T-helper 2 cell (primary cell): ENCODE measurements at places on chromosomes 6 and 20.

DNA sequence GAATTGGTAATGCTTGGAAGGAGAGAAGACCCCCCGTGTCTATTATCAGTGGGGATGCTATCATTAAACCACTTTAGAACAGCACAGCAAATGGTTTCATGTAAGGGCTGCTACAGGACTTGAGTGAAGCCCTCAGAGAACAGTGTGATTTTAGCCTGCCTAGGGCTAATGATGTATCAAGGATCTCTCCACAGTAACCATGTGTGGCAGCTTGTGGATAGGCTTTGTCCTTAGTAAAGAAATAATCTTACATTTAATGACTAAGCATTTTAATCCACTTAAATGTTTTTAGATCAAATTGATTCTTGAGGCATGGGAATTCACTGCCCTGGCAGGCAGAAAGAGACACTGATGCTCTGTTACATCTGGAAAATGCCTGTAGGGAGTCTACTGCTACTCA, 495.1 kb downstream of the NKAIN2 start:
- no peak for DNase-seq

GRCh38 chr20:59723108-59723500, 118.8 kb downstream of the PHACTR3 start:
- DNase-seq, result no peak

- no peak for DNase-seq
These were observed 48.5 kb downstream of the RPF2 start for GRCh38 chr6:111030008-111031007.

DNA sequence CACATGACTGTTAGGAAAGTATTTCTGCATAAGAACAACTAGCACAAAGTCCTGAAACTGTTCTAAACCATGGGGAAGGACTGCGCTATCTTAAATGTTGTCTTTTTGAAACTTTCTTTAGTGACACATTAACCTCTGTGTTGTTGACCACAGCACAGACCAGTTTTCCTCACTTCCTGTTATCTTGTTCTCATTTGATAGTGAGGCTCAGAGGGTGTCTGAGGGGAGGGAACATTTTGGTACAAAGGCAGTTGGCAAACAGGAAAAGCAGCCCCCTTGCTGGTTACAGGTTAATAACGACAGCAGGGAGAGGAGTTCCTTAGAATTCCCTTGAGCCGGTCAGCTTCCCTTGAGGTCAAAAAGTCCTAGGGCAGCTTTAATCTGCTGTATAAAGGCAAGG, 143.5 kb upstream of the BMP2 start:
- no peak for DNase-seq

DNA sequence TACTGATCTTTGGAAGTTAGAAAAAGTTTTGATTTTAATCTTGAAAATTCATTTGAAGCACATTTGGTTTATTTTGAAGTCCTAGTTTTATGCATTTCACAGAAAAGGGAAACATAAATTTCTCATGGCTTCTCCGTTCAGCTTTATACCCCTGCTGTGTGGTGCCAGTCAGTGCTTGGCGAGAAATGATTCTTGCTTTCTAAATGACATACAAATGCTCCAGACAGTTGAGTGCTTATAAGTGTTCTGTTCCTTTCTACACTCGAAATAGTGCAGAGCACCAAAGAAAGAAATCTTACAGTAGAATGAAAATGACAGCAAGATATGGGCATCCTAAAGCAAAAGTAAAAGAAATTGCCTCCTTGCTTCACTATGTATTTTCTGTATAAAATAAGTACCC, 9.0 kb upstream of the ZNF292 start:
- DNase-seq, result no peak

DNA sequence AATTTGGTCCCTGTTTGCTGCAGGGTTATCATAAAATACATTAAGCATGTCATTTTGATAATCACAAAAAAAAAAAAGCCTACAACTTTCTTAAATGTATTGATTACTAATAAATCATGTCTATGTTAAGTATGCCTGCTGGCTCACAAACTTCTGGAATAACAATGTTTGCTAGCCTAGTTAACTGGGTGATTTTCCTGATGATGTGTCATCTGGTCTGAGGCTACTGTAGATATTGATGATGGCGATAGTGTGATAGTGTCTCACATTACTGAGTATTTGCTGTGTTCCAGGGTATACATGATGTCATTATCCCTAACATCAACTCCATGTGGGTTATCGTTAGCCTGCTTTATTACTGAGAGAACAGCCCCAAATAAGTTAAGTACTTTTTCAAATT, 86.2 kb upstream of the VSTM2L start:
- DNase-seq, result no peak

- DNase-seq, result no peak
These were observed 59.7 kb downstream of the BTBD9 start for GRCh38 chr6:38580030-38580429.

DNA sequence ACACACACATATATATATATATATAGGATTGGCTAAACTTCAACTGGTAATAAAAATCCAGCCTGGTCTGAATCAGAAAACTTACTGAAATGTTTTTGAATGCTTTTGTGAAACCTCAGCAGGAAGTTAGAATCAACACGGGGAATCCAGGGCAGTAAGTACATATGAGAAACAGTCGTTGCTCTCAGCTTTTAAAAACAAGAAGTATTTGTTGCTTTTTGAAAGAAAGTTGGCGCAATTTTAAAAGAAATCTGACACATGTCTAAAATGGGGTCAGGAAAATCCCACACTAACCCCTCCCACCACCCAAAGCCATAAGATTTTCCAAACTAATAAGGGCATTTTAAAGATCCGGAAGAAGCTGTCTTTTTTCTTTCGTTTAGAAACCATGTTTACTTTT, 11.5 kb upstream of the CCDC170 start:
- DNase-seq, result peak; percentile 72

- DNase-seq, result no peak
These were observed 40.4 kb downstream of the C6orf118 start for GRCh38 chr6:165268987-165269386.

- DNase-seq, result no peak
These were observed 13.5 kb downstream of the ZSCAN23 start for GRCh38 chr6:28429781-28430180.

DNA sequence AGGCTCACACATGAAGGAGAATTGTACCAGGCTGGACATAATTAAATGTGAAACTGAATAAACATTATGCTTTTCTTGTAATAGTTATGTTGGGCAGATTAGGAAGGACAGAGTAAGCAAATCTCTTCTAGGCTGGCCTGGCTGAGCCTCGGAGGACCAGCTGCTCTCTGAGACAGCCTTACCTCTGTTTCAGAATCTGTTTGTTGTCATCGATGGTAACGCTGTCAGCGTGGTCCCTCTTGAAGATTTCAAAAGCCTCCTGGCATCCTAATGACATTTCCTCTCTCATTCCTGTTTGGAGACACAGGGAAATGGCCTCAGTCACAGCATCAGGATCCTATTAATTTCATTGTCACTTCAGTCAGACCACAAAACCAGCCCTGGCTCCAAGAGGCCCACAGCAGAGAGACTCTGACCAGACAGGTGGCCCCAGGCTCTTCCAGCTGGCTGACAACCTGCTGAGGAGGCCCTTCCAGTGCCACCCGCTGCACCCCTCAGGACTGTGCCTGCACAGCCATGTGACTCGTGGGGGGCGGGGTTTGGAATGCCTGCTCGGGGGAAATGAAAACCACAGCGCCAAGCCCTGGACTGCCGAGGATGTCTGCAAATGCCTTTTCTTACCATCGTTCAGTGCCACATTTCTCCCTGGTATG, 108.5 kb upstream of the KCNK16 start:
- no peak for DNase-seq

DNA sequence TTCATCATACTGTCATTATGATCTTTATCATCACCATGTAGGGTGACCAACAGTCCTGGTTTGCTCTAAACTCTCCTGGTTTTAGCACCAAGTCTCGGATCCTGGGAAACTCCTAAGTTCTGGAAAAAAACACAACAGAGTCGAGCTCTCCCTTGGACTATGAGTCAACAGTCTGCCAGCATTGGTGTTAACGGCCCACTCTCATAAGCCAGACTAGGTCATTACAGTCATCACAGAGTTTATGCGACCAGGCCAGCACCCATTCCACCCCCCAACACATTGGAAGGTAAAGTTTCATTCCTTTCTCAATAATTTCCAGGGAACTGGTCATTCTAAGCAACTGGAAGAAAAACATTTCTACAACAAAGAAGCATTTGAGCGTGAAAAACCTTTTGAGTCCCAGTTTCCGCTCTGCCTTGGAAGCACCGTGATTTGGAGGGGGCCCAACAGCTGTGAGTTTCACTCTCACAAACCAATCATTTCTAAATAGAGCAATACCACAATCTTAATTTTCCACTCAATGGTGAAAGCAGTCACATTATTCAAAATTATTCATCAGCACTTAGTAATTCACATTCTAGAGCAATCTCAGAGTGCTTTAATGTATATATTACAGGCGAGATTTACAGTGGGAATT, 445.0 kb downstream of the CDH26 start:
- DNase-seq, result no peak

DNA sequence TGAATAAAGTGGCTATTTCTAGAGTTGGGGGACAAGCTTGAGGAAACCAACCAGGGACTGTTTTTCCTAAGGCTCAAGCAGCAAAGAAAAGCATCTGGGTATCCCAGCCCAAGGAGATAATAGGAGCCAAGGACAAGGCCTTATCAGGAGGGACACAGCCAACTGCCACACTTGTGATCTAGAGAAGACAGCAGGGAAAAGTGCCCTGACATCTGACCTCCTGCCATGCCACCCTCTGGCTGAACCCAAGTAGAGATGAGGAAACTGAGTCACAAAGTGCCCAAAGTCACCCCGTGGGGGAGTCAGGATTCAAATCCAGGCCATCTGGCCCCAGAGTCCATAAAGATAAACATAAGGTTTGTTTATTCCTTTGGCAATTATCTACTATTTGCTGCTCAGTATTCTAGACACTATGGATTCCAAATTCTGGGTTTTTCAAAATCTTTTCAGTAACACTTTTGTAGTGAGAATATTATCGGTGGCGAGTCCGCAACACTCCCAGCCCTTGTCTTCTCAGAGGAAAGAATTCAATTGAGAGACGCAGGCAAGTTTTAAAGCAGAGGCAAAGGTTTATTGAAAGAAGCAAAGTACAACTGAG, 3.5 kb upstream of the LBP start:
- DNase-seq, result no peak

- no peak for DNase-seq
These were observed 38.3 kb downstream of the MAFB start for GRCh38 chr20:40650707-40651106.

- DNase-seq, result no peak
These were observed 9.3 kb downstream of the SLC9A8 start for GRCh38 chr20:49821870-49822331.

DNA sequence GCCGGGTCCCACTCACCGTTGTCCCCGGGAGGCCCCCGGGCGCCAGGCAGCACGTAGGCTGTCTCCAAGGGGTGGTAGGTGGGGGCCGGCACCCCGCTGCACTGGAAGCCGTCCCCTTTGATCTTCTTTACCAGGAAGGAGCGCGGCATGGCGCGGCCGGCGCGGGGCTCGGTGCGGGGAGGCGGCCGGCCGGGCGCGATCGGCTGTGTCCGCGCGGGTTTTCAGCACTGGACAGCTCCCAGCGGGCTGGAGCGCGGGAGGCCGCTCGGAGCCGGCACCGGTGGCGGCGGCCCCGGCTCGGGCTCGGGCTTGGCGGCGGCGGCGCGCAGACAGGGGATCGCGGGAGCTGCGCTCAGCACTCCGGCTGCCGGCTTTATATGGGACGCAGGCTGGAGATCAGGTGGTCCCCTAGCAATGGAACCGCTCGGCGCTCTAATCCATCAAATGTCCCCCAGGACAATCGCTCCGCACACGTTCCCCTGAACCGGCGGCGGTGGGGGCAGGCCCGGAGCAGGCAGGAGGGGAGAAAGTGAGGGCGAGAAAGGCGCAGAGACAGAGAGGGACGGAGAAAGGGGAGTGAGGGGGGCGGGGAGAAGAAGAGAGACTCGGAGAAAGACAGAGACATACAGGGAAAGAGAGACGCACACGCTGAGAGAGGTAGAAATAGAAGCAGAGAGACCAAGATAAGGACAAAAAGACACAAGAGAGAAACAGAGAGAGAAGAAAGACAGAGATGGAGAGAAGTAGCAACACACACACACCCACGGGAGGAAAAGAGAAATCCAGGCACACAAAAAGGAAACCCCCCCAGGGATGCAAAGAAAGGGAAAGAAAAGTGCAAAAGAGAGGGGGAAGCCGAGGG, at the start of gene SCRT2:
TSS of gene SCRT2 (minus strand) at position 350 of the 862 bp plus-strand sequence. CDS start at position 149, 201 bp downstream.
- peak; percentile 47 for DNase-seq

GRCh38 chr20:51941503-51941902, 139.2 kb upstream of the SALL4 start:
- no peak for DNase-seq

DNA sequence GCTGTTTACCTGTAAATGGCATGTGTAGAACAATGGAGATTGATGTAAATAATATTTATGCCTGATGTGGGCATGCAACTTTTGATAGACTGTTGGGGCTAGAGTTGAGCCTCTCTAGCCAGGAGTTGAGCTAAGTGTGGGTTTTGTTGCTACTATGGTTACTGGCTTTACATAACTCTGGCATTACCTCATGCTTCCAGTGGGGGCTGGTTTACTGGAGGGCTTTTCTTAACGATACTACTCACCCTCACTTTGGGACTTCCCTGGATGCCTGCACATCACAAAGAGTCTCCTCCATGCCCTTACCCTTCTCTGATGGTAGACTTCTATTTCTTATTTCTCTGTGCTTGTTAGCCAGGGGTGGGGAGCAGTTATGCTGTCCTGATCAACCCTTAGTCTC, 524.6 kb upstream of the CDH4 start:
- no peak for DNase-seq

- no peak for DNase-seq
These were observed 41.5 kb upstream of the EPB41L1 start for GRCh38 chr20:36113036-36113435.

GRCh38 chr20:44402391-44403193, 47.1 kb downstream of the HNF4A start:
- DNase-seq, result no peak

DNA sequence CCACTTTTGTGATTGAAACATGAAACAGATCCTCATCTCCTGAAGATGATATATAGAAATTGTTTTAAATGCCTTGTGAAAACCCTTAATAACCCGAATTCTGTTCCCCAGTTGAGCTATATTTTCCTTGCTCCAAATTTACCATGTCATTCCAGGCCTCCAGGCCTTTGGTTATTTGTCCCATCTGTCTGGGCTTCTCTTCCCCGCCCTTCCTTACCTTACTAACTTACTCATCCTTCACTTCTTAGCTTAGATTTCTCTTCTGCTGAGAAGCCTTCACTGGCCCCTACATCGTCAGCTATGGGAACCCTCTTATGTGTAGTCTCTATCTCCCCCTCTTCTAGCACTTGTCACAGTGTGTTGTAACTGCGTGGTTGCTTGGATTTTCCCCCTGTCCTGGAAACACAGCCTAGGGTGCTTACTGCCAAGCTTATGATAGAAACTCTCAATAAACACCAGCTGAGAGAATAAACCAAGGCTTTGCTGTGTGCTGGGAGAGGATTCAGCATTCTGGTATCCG, 68.6 kb downstream of the SGK1 start:
- DNase-seq, result no peak

GRCh38 chr6:37366910-37367309, 13.1 kb downstream of the RNF8 start:
- no peak for DNase-seq

DNA sequence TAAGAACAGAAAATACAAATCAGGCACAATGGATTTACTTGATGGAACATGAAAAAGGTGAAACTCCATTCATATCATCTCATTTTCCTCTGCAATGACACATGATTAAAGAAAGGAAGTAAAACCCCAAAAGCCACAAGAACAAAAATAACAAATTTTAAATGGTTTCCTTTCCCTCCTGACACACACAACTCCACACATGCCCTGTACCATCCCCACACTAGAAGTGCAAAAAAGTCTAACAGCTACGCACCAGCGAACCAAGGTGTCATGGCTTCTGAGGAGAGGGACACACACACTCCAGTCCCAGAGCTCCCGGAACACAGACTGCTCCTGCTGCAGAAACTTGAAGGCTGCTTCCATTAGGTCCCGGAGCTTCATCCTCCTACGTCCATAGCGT, 25.3 kb downstream of the MDN1 start:
- no peak for DNase-seq
